Kidney glomerular epithelial cell (primary cell): ENCODE measurements at places on chromosomes 2 and 18.
A peak's percentile ranks its signal among the peaks of the same experiment; 100 is the strongest.

GRCh38 chr2:150873396-150873772 lies 385.9 kb upstream of the RND3 start:
- DNase-seq = no peak

DNA sequence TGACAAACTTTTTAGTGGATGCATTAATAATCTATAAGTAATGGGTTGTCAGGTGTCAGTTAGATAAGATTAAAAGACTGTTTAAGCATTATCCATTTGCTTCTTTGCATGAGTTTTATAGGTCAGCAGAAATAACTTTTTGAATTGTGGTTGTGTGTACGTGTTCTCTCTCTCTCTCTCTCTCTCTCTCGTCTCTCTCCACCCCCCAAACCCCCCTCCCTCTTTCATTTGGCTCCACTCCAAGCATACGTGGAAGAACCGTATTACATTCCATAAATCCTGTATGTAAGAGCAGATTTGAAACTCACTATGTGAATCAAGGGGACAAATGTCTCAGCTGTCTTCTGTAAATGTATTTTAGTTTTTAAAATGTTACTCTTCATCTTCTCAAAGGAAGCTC lies 120.2 kb downstream of the MEIS1 start:
- DNase-seq = no peak

DNA sequence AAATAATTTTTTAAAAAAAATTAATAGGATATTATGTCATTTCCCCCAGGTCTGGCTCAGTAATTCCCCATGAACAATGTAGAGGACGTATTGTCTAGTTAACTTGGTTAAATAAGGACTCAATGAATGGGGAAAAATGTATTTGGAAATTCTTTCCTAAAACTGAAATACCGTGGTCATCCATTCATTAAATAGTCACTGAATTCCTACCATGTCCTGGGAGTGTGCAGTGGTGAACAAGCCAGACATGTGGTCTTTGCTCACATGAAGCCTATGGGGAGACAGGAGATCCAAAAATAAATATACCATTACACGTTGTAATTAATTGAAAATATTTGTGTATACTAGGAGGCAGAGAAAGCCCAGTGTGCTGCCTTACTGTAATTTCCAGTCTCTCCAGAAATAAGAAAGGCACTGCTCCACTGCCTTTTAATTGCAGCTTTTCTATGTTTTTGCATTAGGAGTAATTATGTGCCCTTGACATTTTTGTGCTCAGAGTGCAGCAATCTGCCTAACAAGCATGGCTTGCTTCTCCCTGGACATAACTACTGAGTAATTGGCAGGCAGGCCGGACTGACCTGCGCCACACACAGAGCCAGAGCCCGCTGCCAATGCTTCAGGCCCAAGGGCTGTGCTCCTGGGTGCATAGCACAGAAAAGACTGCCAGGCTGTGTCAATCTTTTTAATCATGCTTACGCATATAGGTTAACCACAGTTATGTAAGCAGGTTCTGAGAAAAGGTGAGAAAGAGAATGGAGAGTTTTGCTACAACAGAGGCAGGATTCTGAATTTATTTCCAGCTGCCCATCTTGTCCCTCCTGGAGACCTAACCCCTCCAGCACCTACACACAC lies 22.2 kb upstream of the TTC39C start:
- DNase-seq = no peak

- no peak for DNase-seq
Observed at GRCh38 chr2:38806015-38806732, 28.2 kb downstream of the GEMIN6 start.

DNA sequence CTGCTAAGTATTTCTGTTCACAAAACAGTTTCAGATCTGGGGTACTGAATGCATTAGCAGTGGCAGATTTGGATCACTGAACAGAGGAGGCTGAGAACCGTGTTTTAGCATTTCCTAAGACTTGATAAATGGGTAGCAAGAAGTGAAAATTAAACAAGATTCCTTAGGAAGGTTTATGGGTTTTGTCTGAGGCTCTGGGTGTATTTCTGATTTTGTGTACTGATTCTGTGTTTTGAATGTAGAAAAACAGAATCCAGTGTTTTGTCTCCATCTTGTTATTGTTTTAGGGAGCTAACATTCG lies 1.4 kb downstream of the FAM117B start:
- peak; percentile 75 for DNase-seq

GRCh38 chr2:80190166-80190565 lies 114.4 kb downstream of the LRRTM1 start:
- no peak for DNase-seq

- no peak for DNase-seq
Observed at GRCh38 chr2:148253685-148254084, 232.8 kb downstream of the MBD5 start.

DNA sequence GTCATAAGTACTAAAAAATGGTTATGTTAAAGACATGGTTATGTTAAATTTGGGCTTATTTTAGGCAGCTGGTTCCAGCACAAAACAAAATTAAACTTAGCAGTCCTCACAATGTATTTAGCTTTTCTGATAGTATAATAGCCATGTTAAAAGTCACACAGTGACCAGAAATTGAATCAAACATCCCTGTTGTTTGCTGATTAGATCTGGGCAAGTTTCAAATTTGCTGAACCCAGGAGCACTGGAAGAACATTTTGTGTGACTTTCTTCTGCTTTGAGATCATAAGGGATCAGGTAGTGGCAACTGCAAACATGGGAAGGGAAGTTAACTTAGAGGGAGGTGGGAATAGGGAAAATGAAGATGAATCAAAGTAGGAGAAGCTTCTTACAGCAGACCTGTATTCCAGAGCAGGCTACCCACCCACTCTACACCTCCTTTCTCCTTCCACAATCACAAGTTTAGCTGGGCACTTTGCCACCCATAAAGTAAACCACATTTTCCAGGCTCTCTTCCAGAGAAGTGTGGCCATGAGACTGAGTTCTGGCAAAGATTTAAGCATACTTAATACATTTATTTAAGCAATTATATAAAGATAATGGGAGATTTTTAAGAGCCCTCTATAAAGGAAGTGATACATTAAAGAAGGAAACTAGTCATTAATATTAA lies 616.1 kb upstream of the LRATD1 start:
- DNase-seq = no peak

DNA sequence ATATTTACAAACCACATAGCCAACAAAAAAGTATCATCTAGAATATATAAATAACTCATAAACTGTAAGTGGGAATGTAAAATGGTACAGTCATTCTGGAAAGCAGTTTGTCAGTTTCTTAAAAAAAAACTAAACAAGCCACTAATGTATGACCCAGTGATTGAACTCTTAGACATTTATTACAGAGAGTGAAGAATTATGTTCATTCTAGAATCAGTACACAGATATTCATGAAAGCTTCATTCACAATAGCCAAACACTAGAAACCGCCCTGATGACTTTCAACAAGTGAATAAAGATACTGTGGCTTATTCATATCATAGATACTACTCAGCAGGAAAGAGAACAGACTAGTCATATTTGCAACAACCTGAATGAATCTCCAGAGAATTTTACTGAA lies 1541.5 kb downstream of the LRP1B start:
- DNase-seq = no peak

DNA sequence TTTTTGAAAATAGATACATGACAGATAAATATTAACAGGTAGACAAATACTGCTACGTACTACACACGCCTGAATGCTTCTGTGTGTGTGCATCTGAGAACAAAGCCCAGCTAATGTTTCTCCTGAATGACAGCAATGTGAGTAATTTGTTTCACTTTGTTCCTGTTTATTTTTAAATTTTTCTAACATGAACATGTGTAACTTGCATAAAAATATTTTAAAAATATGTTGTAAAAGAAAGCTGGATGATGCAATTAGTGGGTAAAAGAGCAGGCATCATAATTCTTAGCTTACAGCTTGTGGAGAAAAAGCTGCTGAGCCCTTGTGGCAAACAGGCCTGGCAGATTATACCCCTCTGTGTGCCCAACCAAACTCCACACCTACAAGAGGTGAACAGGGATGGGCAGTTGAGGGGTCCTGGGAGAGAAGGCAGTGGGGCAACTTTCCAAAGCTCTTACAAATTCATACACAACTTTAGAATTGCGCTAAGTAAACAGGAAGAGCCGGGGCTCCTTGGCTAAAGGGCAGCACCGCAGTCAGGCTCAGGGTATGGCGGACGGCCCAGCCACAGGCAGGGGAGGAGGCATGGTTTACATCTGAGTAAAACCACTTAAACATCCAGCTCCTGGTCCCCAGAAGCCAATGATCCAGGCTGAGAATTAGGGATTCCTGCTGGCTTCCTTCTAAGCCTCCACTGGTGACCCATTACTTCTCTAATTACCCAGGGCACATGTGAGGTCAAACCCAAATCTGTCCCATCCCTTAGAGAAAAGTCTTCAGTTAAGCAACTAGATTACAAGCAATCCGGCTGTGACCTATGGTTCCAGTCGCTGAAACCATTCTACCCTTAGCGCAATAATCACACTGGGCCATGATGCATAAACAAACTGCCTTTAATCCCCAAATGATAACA lies 14.0 kb downstream of the PXDN start:
- peak; percentile 79 for DNase-seq

- no peak for DNase-seq
Observed at GRCh38 chr18:44869533-44869932, 188.8 kb downstream of the SETBP1 start.

DNA sequence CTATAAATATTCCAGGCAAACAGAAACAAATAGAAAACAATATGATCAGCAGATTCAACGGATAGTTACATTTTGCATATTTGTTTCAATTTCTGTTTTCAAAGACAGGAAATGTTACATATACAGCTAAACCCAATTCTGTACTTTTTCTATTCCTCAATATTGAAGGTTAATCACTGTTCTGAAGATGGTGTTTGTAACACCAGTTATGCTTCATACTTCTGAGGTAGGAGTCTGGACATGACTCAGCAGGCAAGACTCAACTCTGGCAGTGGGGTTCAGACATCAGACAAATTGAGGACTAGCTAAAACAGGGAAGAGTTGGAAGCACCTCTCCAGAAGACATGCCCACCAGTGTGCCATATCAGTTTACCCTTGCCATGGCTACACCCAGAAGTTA lies 16.6 kb downstream of the SERPINB13 start:
- no peak for DNase-seq

- DNase-seq = no peak
Observed at GRCh38 chr18:23133860-23134779, 1.2 kb upstream of the CABLES1 start.

GRCh38 chr2:7726989-7727388 lies 809.8 kb downstream of the RNF144A start:
- DNase-seq = no peak

- DNase-seq = no peak
Observed at GRCh38 chr2:152050341-152050740, 48.5 kb downstream of the CACNB4 start.

GRCh38 chr2:223643309-223643708 lies 41.1 kb upstream of the SCG2 start:
- DNase-seq = no peak

DNA sequence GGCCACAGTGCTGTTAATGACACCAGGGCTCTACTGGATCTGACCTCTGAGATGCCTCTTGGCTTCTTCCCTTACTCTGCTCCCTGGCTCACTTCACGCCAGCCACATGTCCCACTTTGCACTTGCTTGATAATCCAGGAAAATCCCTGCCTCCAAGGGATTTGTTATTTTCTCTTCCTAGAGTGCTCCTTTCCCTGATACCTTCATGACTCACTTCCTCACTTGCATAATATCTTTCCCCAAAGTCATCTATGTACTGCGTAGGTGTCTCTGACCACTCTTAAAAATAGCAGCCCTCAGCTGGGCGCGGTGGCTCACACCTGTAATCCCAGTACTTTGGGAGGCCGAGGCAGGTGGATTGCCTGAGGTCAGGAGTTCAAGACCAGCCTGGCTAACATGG lies 572.3 kb downstream of the PLCL1 start:
- DNase-seq = no peak

DNA sequence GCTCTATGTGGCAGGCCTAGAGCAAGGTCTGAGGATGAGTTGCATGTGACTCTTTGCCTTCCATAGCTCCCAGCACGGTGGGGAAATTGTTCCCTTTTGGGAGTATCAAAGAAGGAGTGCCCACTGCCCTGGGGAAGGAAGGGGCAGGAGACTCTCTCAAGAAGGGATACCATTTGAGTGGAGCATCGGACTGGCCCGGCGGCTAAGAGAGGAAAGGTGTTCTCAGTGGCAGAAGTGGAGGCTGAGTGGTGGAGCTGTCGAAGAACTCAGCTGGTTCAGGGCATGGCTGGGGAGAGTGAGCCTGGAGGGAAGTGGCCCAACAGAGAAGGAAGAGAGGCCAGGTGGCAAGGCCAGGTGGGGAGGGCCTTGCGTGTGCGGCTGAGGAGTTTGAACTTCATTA lies 235.2 kb downstream of the DYSF start:
- no peak for DNase-seq

GRCh38 chr2:37616677-37617005 lies 54.8 kb downstream of the CDC42EP3 start:
- DNase-seq = no peak

DNA sequence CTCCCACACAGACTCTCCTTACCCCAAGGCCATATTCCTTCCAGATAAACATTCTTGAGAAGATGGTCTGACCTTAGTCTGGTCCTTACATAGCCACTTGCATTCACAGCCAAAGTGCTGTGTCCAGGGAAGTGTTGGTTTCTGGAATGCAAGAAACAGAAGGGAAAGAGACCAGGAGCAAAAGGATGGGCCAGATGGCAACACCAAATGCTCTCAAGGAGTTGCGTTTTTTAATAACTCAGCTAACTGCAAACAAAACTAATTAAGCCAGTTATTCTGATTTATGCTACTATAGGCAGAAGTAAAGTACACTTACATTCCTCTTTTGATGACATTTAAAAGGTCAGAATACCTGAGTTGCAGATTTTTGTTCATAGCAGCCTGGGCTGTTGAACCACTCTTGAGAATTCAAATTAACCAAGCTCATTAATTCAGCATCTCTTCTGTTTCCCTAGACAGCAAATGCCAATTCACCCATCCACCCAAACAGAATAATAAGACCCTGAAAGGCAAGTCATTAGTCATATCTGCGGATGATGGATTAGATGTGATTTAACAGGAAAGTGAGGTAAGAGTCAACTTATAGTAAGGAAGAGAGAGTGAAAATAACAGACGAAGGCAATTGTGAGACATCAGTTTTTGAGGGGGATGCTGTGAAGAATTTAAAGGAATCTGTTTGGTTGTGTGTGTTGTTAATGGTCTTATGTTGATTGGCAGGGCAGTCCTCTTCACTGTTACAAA lies 18.8 kb downstream of the CCDC85A start:
- DNase-seq = no peak

DNA sequence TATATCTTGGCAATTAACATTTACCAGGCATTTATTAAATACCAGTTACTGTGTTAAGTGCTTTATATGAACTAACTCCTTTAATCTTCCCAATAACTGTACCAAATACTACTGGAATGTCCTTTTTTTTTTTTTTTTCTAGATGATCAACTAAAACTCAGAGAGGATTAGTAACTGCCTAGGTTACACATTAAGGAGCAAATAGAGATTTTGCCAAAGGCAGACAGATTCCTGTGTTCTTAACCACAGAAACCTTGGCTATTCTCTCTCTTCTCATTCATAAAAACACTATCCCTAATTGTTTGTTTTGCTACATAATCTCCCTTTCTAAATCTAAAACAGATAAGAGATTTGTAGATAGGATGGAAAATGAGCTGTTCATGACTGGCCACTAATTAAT lies 13.3 kb downstream of the DHX57 start:
- peak; percentile 27 for DNase-seq
